Mucosa of descending colon (tissue), 3 donors: ENCODE measurements at places on chromosomes 3 and 15. TPM values are rescaled to one million over a fixed set of nuclear protein-coding genes. Genes with fewer than 3 reads are reported as not detected.
A peak's percentile ranks its signal among the peaks of the same experiment; 100 is the strongest.

The PLSCR1 gene
- 119 TPM for total RNA-seq

The IDH2 gene
- 124 TPM for total RNA-seq

- DNase-seq, result peak; percentile 66
Measured at GRCh38 chr15:60299452-60300047, 98.2 kb downstream of the ANXA2 start.

DNA sequence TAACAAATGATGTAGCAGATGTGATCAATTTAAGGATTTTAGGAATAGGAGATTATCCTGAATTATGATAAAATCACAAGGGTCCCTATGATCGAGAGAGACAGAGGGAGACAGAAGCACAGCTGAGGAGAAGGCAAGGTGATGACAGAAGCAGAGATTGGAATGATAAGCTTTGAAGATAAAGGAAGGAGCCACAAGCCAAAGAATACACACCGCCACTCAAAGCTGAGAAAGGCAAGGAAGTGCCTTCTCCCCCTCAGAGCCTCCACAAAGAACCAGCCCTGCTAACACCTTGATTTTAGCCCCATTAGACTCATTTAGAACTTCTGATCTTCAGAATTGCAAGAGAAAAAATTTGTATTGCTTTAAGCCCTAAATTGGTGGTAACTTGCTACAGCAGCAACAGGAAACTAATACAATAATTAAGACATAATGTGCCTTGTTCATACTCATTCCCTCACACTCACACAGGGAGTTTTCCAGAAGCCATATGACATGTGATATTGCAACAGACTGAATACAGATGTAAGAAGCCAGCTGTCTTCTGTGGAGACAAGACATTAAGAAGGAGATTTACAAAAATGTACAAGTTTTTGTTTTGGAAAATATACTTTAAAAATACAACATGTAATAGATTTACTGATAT, 38.2 kb downstream of the TRANK1 start:
- DNase-seq, result no peak

DNA sequence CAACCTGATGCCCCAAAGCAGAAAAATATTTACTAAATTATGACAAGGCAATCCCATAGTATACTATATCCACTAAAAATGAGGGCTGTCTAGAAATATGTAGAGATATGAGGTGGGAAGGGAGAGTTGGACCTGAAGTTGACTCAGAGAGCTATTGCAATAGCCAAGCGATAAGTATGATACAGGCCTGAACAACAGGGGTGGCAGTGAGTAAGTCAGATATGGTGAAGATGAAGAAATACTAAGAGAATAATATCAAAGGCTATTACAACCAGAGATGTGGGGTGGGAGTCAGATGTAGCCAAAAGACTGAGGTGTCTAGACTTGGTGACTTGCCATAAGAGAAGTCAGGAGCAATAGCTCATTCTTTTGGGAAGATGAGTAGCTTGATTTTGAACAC, 9.2 kb downstream of the HSPBAP1 start:
- no peak for DNase-seq
